ENCODE measurements at places on chromosomes 4 and X.

DNA sequence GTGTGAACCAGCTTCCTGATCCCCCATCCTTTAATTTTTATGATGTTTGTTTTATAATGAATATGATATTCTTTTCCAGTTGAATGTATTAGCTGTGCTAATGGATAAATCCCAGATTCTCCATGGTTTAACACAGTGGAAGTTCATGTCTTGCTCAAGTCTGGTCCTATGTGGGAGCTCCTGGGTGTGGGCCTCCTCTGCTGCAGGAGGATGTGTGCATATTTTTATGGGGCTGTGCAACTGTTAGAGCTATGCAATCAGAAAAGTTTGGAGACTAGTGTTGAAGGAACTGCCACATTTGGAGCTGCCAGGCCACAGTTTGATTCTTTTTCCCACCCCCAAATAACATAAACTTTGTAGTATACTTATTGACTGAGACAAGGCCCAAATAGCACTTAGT lies 24.8 kb downstream of the MGST2 start:
- H3K4me3 ChIP-seq: no peak overlapping the region
- peaks cover 2% of the 10 kb centered on the region for H3K27me3 ChIP-seq
- H3K4me1 ChIP-seq: no peaks in the 10 kb centered on the region
- no peak for DNase-seq

DNA sequence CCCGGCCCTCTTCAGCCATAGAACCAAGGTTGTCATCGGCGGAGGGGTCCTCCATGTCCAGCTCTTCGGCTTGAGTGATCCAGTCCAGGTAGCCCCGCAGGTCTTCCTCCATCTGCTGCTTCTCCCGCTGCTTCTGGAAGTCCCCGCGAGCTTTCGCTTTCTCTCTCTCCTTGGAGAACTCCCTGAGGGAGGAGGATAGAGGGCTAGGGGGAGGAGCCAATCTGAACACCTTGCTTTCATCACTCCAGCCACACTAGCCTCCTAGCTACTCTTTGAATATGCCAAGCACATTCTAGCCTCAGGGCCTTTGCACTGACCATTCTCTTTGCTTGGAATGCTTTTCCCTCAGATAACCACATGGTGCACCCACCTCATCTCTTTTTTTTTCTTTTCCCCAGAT lies 6.2 kb downstream of the CACNA1F start:
- no peak overlapping the region for H3K27ac ChIP-seq
- no peak overlapping the region for H3K4me3 ChIP-seq
- H3K4me1 ChIP-seq: peaks cover 14% of the 10 kb centered on the region
- H3K36me3 ChIP-seq: no peaks in the 10 kb centered on the region
- H3K27me3 ChIP-seq: no peaks in the 10 kb centered on the region

DNA sequence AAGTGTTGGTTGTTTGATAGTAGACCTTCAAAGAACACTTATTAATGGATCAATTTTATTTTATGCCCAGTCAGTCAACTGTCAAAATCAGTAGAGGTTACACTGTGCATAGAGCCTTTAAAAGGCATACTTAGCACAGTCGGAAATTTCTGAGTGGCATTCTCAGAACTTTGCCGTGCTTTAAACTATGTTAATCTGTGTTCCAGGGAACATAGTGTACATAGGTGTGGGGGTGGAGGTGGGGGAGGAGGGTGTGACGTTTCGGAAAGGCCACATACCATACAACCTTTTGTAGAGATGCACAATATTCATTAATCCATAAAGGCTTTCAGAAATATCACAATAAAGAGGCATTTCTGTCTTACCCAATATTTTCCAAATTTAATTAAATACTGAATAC lies 75.8 kb downstream of the RS1 start:
- no peaks in the 10 kb centered on the region for H3K4me1 ChIP-seq
- no peak overlapping the region for H3K4me3 ChIP-seq
- no peak overlapping the region for H3K27ac ChIP-seq
- no peaks in the 10 kb centered on the region for H3K27me3 ChIP-seq

DNA sequence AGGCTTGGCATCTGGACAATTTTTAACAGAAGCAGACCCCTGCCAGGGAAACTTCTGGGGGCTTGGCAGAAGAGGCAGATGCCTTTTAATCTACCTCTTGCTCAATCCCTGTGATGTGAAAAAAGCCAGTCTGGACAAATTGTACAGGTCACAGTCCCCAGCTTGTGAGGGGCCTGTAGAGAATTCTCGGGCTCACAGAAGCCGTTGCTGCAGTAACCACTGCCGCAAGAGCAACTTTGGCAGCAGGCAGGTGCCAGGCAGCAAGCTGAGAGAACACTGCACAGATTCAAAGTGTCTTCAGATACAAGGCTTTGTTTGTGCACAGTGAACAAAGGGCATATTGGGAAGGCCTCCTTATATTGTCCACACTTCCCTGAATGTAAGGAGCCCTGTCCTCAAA lies 11.7 kb downstream of the GPKOW start:
- H3K36me3 ChIP-seq: peaks cover 10% of the 10 kb centered on the region
- no peaks in the 10 kb centered on the region for H3K27me3 ChIP-seq
- DNase-seq: no peak

- peaks cover 7% of the 10 kb centered on the region for H3K27me3 ChIP-seq
- no peak for DNase-seq
- no peaks in the 10 kb centered on the region for H3K36me3 ChIP-seq
- no peaks in the 10 kb centered on the region for H3K4me1 ChIP-seq
These were observed 21.6 kb upstream of the RAI2 start for GRCh38 chrX:17882680-17883079.

DNA sequence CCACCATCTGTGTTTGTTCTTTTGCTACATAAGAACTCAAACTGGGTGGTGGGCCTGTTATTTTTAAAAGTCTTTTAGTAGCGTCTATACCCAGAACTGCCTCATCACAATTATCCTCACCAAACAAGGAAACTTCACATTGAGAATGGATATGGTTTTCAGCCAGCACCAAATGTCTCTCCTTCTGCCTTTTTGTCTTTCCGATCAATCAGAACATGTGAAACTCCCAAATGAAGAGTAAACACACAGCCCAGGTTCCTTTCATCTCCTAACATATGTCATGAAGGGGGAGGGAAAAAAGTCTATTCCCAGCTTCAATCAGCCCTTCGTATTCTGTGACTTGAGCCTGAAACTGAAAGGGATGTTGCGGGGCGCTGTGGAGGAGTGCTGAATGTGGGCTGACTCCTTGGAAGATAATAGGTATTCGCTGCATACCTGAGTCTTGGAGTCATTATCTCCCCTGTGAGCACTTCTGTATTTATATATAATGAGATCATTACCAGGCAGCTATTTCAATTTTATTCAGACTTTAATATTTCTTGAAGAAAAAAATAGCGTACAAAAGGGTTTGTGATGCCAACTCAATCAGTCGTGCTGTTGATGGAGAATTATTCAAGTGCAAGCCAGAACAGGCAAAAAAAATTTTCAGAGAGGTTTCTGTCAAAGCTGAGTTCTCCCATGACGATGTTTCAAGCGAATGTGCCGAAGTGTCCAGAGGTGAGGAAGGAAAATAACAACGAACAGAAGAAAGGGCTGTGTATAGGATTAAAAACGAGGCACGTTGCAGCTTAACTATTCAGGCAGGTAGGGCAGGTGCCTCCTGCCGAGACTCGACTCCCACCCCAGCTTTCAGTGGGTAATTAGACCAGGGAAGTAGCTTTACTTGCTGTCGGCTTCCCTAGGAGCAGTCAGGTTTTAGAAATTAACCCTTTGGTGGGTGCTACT lies 163.9 kb upstream of the NOCT start:
- no peaks in the 10 kb centered on the region for H3K4me1 ChIP-seq
- no peak overlapping the region for H3K4me3 ChIP-seq
- no peaks in the 10 kb centered on the region for H3K36me3 ChIP-seq
- no peak overlapping the region for H3K27ac ChIP-seq
- no peak for DNase-seq

- H3K4me3 ChIP-seq: peak overlapping the region; percentile 64
- no peak for DNase-seq
- peaks cover 11% of the 10 kb centered on the region for H3K4me1 ChIP-seq
- peaks cover 6% of the 10 kb centered on the region for H3K36me3 ChIP-seq
- no peaks in the 10 kb centered on the region for H3K27me3 ChIP-seq
- peak overlapping the region; percentile 38 for H3K27ac ChIP-seq
These were observed 1.0 kb downstream of the UBL4A start for GRCh38 chrX:154485150-154486051.

GRCh38 chrX:152637649-152638442 lies at the start of gene GABRQ:
GABRQ (plus strand) TSS chrX:152637895; CDS start chrX:152638203, 308 bp downstream.
- H3K36me3 ChIP-seq: no peaks in the 10 kb centered on the region
- no peak within 1 kb of the TSS for H3K27ac ChIP-seq
- H3K4me3 ChIP-seq: no peak within 1 kb of the TSS

- no peak overlapping the region for H3K4me3 ChIP-seq
- no peak overlapping the region for H3K27ac ChIP-seq
These were observed 70.3 kb upstream of the MBNL3 start for GRCh38 chrX:132559101-132559500.

DNA sequence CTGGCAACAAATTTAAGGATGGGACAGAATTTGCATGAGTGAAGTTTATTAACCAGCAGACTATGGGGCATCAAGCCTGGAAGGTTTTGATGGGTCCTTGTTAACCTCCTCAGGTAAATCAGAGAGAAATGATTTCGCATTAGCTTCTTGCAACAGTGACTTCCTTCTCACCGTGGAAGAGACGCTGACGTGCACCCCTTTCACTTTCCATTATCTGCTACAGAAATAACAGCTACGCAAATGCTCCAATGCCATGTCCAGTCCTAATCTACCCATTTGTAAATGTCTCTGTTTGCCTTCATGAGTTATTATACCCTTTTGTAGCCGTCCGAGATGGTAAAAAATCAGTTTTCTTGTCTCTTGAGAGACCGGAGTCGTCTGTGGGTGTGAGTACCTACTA lies 100.3 kb downstream of the SLC34A2 start:
- H3K27me3 ChIP-seq: no peaks in the 10 kb centered on the region
- no peak overlapping the region for H3K4me3 ChIP-seq
- no peak overlapping the region for H3K27ac ChIP-seq
- H3K36me3 ChIP-seq: peaks cover 42% of the 10 kb centered on the region
- no peaks in the 10 kb centered on the region for H3K4me1 ChIP-seq

DNA sequence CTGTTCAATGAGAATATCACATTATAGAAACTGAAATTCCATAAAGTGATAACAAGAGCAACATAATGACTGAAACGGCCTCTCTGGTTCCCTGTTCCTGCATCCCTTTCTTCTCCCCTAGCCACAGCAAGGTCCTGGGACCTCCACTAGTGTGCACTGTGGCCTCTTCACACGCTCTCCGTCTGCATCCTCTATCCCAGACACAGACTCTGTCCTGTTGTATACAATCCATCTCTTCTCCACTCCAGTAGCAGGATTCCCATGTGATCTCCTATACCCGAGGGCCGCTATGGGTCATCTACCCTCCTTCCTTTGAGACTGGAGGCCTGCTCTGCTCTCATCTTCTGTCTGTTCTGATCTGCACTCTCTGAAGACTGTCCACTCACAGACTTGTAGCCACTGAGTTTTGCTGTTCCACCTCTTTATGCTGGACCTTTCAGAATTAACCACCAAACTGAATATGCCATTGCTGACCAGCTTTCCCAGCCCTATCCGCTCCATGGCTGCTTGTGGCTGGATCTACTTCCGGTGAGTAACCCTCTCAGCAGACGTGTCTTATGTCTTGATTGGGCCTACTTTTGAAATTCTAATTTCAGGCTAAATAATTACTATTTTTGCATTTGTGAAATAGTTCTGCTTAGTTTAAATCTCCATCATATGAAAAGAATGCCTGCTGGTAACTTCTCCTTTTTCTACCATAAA lies 105.1 kb upstream of the NAP1L5 start:
- no peak overlapping the region for H3K27ac ChIP-seq
- H3K4me1 ChIP-seq: peaks cover 9% of the 10 kb centered on the region
- peaks cover 11% of the 10 kb centered on the region for H3K27me3 ChIP-seq
- no peak overlapping the region for H3K4me3 ChIP-seq

DNA sequence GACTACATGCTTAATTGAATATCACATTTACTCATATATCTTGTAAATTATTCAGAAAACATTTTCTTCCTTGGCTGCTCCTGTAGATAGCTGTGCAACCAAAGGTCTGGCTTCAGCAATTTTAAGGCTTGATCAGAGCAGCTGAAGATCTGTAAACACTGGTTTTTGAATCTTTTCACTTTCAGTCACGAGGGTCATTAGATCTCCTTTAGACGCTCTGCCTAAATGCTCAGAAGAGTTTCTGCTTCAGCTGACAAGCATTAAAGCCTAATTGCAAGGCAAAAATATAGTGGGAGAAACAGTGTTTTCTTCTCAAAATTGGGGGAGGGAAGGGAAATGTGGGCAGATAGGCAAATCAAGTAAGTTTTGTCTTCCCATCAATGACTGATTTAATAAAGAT lies 25.7 kb downstream of the TRPC5 start:
- no peaks in the 10 kb centered on the region for H3K36me3 ChIP-seq
- H3K4me1 ChIP-seq: no peaks in the 10 kb centered on the region
- H3K27me3 ChIP-seq: no peaks in the 10 kb centered on the region
- no peak for DNase-seq
- H3K27ac ChIP-seq: no peak overlapping the region

DNA sequence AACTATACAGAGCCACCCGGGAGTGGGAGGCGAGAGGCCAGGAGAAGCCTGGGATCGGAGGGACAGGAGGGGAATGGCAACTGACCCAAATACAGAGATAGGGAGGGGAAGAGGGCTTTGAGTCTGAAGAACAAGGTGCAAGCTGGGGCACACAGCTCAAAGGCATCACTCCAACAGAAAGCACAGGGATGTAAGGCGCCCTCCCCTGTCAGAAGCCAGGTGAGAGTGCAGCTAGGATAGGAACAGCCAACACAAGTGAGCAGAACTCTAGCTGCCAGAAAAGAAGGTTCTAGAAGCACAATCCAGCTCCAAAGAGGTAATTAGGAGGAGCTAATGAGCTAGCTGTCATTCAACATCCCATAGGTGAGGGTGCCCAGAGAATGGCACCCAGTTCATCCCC lies 232.2 kb downstream of the DHX15 start:
- no peak overlapping the region for H3K27ac ChIP-seq
- no peaks in the 10 kb centered on the region for H3K4me1 ChIP-seq
- no peak overlapping the region for H3K4me3 ChIP-seq
- H3K27me3 ChIP-seq: peaks cover 3% of the 10 kb centered on the region
- no peaks in the 10 kb centered on the region for H3K36me3 ChIP-seq

- H3K4me1 ChIP-seq: no peaks in the 10 kb centered on the region
- no peak overlapping the region for H3K4me3 ChIP-seq
- DNase-seq: peak; percentile 19
These were observed 53.7 kb upstream of the NKX1-1 start for GRCh38 chr4:1459722-1460511.

DNA sequence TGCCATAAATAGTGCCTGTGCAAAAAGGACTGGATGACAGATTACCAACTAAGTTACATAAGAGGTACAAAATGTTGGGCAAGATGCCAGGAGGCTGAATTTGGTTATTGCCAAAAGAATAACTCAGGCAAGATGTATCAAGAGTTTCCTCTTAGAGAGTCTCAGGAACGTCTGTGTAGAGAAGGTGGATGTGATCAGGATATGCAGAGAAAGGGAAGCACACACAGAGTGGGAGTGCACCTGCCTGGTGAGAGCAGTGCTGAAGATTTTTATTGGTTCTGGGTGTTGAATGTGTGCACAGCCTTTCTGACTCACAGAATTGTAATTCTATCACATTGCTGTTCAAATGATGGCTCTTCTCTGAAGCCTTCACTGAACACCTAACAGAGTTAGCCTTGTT lies 156.8 kb upstream of the HS3ST1 start:
- H3K27ac ChIP-seq: no peak overlapping the region
- H3K4me1 ChIP-seq: no peaks in the 10 kb centered on the region
- DNase-seq: no peak
- H3K36me3 ChIP-seq: no peaks in the 10 kb centered on the region
- H3K27me3 ChIP-seq: peaks cover 2% of the 10 kb centered on the region
- H3K4me3 ChIP-seq: no peak overlapping the region
